ENCODE measurements at places on chromosomes 4 and X.
A peak's percentile ranks its signal among the peaks of the same experiment; 100 is the strongest.

GRCh38 chr4:8285976-8286718 is 16.6 kb downstream of the HTRA3 start:
- no peak for DNase-seq

DNA sequence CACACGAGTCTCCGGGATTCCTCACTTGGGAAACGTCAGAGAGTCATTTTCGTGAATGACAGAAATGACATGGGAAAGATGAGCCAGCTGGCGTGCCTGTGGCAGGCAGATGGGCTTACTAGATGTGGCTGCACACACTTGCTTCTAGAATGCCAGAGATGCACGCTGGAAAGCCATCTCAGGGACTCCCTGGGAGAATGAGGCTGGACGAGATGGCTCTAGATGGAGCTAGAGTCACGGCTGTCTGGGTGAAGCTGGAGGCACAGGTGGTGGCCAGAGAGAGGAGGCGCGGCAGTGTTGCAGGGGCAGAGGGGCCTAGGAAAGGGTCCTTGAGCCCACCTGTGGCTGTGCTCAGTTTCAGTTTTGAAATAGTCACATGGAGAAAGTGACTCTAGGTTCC is 26.0 kb downstream of the TKTL1 start:
- DNase-seq = no peak

DNA sequence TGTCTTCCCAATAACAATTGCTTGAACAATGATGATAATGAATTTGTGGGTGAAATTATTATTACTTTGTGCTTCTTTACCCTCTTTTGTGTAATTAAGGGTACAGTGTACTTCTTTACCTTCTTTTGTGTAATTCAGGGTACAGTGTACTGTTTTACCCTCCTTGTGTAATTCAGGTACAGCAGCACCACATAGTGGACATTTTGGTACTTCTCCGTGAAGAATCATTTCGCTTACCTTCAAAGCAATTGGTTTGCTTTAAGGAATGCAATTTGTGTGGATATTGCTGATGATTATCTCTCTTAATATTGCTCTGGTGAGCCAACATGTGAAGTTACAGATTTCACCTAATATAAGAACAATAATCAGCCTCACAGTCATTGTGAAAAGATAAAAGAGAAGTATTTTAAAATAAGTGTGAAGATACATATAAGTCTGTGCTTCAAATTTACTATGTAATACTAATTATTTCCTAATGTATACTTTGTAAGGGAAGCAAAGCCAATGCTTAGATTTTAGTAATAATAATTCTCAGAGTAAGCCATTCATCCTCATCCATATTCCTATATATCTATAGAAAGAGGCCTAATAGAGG is 27.2 kb upstream of the SEC24B start:
- no peak for DNase-seq

DNA sequence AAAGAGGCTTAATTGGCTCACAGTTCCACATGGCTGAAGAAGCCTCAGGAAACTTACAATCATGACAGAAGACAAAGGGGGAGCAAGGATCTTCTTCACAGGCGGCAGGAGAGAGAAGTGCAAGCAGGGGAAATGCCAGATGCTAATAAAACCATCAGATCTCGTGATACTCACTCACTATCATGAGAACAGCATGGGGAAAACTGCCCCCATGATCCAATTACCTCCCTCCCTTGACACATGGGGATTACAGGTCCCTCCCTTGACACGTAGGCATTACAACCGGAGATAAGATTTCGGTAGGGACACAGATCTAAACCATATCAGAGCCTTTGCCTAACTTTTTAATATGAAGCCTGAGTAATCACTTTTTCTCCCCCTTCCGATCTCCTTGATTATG is 43.7 kb upstream of the MAPK10 start:
- DNase-seq = no peak

DNA sequence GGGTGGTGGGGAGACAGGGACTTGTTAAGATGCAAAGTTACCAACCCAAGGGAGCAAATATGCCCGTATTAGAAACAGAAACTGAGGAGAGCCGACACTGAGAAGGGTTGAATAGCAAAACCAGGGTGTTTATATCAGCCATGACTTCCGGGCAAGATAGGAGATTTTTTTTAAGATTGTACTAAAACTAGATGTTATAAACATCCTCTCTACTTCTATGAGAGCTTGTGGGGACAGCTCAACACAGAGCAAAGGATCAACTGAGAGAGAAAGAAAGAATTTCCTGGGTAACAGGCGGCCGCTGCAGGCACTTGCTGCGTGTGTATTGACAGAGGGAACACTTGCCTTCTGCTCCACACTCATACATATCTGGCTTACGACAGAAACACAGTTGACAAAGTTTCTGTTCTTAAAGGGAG is 49.1 kb upstream of the FBXW7 start:
- no peak for DNase-seq

GRCh38 chr4:185099024-185099682 is 43.9 kb upstream of the SLC25A4 start:
- DNase-seq = no peak

- peak; percentile 12 for DNase-seq
Observed at GRCh38 chr4:142567199-142567598, 278.9 kb downstream of the INPP4B start.

DNA sequence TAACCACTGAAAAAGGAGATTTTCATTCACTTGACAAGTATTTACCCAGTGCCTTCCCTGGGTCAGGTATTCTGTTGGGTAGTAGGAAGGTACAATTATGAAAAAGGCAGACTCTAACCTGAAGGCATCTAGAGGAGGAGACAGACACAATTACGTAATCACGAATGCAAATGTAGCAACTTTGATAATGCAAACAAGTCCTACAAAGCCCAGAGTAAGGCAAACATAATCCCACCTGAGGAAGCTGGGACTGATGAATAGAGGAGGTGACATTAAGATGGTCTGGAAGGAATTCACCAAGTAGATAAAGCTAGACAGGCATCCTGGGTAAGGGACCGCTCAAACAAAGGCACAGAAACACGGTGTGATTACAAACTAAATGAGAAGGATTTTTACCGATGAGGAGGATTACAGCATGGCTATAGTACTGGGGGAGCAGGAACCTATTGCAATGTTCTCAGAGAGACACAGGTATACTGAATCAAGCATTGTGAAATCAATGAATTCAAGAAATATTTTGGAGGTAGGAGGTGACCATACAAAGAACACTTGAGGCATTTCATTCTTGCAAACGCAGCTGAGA is 37.1 kb downstream of the TMEM150C start:
- DNase-seq = no peak

- no peak for DNase-seq
Observed at GRCh38 chrX:86935988-86936387, 581.6 kb upstream of the KLHL4 start.

- no peak for DNase-seq
Observed at GRCh38 chr4:173930329-173930967, 353.0 kb downstream of the FBXO8 start.

GRCh38 chrX:47145395-47146120 is 537 bp downstream of the RBM10 start:
- no peak for DNase-seq

- DNase-seq = no peak
Observed at GRCh38 chr4:40190880-40191815, 5.7 kb upstream of the RHOH start.

Data from stimulated activated CD8-positive, alpha-beta memory T cell treated with anti-CD3 and anti-CD28 coated beads, Interleukin-2, amount 100 ng/mL, for 1 hour (primary cell).